CD8-positive, alpha-beta memory T cell (primary cell): ENCODE measurements at places on chromosomes 6 and 20.

DNA sequence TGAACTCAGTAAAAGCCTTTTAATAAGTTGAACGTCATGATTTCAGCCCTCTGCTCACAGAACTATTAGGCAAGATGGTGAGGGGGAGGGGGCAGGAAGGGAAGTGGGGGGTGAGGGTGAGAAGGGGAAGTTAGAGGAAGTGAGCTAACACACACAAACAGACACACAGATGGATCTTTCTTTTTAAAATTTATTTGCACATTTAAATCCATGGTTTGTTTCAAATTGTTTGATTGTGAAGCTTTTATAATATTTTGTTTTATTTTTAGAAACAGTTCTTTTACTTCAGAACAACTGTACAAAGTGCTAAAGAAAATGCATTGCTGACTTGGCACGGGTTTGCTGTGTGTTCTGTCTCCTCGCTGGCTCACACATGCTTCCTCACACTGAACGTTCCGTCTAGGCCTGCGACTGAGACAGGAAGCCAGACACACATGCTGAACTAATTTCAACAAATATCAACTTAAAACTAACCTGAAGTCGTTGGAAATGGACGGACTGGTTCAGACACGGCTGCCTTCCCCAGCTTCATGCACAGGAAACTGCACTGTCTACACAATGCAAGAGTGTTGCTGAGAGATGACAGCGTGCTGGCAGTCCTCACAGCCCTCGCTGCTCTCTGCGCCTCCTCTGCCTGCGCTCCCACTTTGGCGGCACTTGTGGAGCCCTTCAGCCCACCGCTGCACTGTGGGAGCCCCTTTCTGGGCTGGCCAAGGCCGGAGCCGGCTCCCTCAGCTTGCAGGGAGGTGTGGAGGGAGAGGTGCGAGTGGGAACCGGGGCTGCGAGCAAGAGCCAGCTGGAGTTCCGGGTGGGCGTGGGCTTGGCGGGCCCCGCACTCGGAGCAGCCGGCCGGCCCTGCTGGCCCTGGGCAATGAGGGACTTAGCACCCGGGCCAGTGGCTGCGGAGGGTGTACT is 8.1 kb upstream of the ZBP1 start:
- H3K36me3 ChIP-seq, result no peaks in the 10 kb centered on the region
- peak overlapping the region; percentile 66 for H3K4me3 ChIP-seq
- H3K4me1 ChIP-seq, result peaks cover 54% of the 10 kb centered on the region
- no peaks in the 10 kb centered on the region for H3K27me3 ChIP-seq

- H3K36me3 ChIP-seq, result no peaks in the 10 kb centered on the region
- H3K27me3 ChIP-seq, result no peaks in the 10 kb centered on the region
- no peaks in the 10 kb centered on the region for H3K4me1 ChIP-seq
- no peak overlapping the region for H3K27ac ChIP-seq
- DNase-seq, result no peak
These were observed 203.1 kb downstream of the C6orf118 start for GRCh38 chr6:165106261-165106660.

DNA sequence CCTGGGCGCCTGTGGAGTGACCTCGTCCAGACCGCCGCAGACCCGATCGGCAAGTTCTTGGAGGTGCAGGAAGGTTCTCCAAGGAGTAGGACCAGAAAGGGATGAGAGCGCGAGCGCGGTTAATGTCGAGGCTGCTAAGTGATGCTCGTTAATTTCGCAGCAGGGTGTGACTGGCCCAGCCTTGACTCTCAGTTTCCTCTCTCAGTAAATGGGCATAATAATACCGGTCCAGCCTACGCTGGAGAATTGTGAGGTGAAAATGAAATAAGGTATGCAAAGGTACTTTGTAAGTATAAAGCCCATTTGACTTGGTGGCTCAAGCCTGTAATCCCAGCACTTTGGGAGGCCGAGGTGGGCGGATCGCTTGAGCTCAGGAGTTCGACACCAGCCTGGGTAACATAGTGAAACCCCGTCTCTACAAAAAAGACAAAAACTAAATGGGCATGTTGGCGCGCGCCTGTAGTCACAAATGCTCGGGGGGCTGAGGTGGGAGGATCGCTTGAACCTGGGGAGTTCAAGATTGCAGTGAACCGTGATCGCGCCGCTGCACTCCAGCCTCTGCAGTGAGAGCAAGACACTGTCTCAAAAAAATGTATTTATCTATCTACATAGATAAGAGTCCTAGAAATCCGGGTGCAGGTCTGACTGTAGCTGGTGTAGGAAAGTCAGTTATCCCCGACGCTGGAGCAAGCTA is 634 bp upstream of the BTBD9 start:
- no peaks in the 10 kb centered on the region for H3K36me3 ChIP-seq
- peaks cover 36% of the 10 kb centered on the region for H3K4me1 ChIP-seq
- peak; percentile 45 for DNase-seq
- peak overlapping the region; percentile 92 for H3K4me3 ChIP-seq
- H3K27me3 ChIP-seq, result no peaks in the 10 kb centered on the region

DNA sequence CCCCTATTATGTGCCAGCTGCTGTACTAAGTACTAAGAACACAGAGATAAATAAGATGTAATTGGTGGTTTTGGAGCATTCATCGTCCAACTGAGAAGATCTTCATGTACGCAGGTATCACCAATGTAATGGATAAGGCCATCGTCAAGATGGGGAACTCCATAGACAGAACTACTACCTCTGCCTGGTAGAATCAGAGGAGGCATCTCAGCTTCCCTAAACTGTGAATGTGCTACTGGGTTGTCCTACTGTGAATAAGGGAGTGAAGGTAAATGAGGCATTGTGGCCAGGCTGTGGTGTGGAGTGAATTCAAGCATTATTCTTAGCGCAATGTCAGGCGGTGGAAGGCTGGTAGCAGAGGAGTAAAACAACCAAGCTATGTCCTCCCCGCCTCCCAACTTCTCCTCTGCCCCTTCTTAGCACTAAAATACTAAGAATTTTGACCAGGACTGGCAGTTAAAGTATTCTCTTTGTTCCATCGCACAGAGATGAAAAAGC is 68.2 kb downstream of the TBC1D7 start:
- no peak for DNase-seq
- no peak overlapping the region for H3K4me3 ChIP-seq
- no peaks in the 10 kb centered on the region for H3K27me3 ChIP-seq
- no peak overlapping the region for H3K27ac ChIP-seq

DNA sequence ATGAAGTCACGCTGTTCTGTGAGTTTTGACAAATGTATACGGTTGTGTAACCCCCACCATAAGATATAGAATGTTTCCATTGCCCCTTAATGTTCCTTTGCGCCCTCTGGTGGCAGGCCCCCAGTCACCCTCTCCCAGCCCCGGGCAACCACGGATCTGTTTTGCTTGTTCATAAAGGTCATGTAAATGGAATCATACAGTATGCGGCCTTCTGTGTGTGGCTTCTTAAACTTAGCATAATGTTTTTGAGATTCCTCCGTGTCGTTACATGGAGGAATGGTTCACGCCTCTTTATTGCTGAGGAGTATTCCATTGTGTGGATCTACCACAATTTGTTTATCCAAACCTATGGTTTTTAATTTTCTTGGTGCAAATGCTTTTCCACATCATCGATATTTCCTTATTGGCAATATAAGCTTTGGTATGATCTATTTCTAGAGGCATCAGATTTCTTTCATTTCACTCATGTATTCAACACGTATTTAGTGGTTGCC is 28.4 kb downstream of the LYRM2 start:
- peak; percentile 61 for DNase-seq
- no peaks in the 10 kb centered on the region for H3K4me1 ChIP-seq
- no peak overlapping the region for H3K4me3 ChIP-seq
- H3K27me3 ChIP-seq, result no peaks in the 10 kb centered on the region
- no peaks in the 10 kb centered on the region for H3K36me3 ChIP-seq
